ENCODE measurements at places on chromosomes 2 and 18.

GRCh38 chr18:63905361-63905760, 2.4 kb upstream of the SERPINB10 start:
- no peak for DNase-seq

- DNase-seq = peak; percentile 37
These were observed 148.0 kb downstream of the HDAC4 start for GRCh38 chr2:239252801-239253200.

- DNase-seq = no peak
These were observed 15.0 kb downstream of the IMPA2 start for GRCh38 chr18:11996190-11996754.

DNA sequence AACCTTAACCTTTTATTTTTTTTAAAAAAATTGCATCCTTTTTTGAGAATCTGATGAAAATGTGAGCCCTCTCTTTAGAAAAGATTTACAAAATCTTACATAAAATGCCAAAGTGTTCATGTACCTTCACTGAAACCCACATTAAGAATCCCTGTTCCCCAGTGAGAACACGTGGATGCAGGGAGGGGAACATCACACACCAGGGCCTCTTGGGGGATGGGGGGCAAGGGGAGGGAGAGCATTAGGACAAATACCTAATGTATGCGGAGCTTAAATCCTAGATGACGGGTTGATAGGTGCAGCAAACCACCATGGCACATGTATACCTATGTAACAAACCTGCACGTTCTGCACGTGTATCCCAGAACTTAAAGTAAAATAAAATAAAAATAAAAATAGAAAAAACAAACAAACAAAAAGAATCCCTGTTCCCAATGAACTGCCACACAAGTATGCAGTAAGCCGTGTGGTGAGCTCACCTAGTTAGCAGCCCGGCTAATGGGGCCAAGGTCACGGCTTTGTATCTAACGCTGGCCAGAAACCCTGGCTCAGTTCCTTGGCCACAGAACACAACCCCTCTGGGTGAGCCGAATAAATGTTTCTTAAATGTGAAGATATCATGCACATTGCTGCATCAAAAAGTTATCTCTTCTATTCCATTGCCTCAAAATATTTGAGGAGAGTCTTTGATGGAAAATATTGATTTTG, 41.4 kb downstream of the CHST9 start:
- no peak for DNase-seq

GRCh38 chr18:61322265-61322873, 10.9 kb upstream of the CDH20 start:
- DNase-seq = no peak

Measured in glomerular endothelial cell (primary cell).